ENCODE measurements at places on chromosomes 3 and 15. TPM values are rescaled to one million over a fixed set of nuclear protein-coding genes. Genes with fewer than 3 reads are reported as not detected.

DNA sequence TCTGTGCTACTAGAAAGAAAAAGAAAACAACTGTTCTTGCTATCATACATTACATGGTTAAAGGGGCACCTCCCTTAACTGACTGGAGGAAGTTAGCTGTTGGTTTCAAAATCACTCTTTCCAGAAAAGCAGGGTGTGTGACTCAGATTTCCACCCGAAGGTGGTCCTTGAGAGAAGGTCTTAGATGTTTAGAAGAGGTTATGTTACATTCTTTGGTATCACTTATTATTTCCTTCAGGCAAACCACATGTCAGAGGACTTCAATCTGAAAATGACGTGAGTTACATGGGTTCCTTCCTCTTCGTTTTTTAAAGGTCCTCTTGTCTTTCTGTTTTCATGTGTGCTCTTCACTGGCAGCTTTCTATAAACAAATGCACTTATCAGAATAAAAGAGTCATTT is 307.9 kb upstream of the CBLB start:
- DNase-seq, result peak; percentile 42

- DNase-seq, result no peak
These were observed 11.3 kb downstream of the USF3 start for GRCh38 chr3:113685124-113685523.

DNA sequence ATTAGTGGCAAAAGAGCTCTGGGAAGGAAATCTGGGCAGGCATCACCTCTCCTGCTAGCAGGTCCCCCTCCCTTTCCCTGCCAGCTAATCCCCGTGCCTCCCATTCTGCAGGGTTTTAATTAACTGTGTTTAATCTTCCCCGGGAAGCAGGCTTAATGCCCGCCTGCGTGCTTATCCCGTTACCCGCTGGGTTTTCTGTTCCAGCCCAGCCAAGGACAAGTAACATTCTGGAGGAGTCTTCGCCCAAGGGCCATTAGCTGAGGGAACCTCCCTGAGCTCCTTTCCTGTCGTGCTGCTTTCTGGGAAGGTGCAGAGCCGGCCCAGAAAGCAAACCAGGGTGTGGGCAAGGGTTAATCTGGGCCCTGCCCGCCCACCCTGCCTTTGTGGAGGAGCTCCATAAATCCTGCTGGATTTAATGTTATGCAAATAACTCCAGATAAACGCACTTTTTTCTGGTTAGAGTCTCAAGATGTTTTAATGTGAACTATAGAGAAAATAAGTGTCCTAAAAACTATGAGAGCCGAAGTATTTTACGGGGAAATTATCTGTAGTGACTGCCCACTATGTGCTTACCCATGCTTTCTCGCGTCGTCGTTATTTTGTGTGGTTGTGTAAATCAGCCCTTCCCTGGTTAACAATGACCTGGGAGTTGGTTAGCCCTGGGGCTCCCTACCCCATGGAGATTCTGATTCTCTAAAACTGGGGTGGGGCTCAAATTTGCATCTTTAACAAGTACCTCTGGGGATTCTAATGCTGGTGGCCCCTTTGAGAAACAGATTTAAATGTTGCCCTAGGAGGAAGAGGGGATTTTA is 25.9 kb downstream of the TRIM71 start:
- DNase-seq, result no peak

- peak; percentile 50 for DNase-seq
These were observed 94.8 kb downstream of the GBE1 start for GRCh38 chr3:81666502-81667121.

- DNase-seq, result no peak
These were observed 358.4 kb upstream of the LMCD1 start for GRCh38 chr3:8143186-8143585.

- DNase-seq, result no peak
These were observed 699.2 kb downstream of the TUSC7 start for GRCh38 chr3:117408811-117409210.

- peak; percentile 70 for DNase-seq
These were observed 1.8 kb downstream of the IFT122 start for GRCh38 chr3:129441782-129442181.

The ARL8B gene
- total RNA-seq, result 72.1 TPM

The ANKRD63 gene
- total RNA-seq, result not detected

All from fibroblast of villous mesenchyme (primary cell).